Stimulated activated CD8-positive, alpha-beta memory T cell treated with anti-CD3 and anti-CD28 coated beads, Interleukin-7, amount 100 ng/mL, for 1 hour (primary cell): ENCODE measurements at places on chromosomes 12 and 14.

- no peak for DNase-seq
These were observed 138.6 kb downstream of the TPH2 start for GRCh38 chr12:72077111-72077820.

GRCh38 chr12:122123761-122124145, 45.2 kb downstream of the MLXIP start:
- DNase-seq, result no peak

- no peak for DNase-seq
These were observed 36.9 kb upstream of the HNF1A start for GRCh38 chr12:120941412-120941811.

GRCh38 chr14:90603336-90603735, 206.5 kb downstream of the CALM1 start:
- no peak for DNase-seq

GRCh38 chr12:122232691-122233090, 6.8 kb upstream of the DIABLO start:
- no peak for DNase-seq

DNA sequence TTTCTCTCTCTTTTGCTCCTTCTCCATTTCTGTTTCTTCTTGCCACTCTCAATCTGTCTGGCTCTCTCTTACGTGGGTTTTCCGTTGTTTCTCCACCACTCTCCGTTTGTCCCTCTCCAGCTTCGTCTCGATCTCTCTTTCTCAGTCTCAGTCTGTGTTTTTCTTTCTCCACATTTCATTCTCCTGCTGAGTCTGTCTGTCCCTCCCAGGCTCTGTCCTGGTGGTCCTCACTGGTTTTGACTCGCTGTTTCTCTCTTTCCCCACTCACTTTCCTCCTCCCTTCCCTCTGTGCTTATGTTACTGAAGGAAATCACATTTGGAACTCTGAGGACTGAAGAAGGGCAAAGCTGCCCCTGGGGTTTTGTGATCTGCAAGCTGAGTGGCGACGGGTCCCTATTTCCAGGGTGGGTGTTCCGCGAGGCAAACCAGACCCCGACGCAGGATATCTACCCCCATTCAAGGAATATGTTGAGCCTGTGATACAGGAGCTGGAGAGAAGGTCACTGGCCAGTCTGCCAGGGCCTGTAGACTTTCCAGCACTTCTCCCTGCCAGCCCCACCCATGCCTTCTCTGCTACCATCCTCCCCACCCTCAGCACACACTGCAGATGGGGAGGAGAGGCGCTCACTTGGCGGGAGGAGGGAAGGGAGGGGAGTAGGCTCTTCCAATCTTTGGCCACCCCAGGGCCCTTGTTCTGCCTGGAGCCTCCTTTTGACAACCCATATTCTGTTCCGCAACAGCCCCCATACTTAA, 102.7 kb upstream of the MAP1LC3B2 start:
- no peak for DNase-seq

- DNase-seq, result no peak
These were observed 27.4 kb downstream of the SLC41A2 start for GRCh38 chr12:104930388-104931326.

- no peak for DNase-seq
These were observed 7.7 kb upstream of the PSMA6 start for GRCh38 chr14:35284506-35284905.

GRCh38 chr12:42370013-42370412, 44.0 kb downstream of the PPHLN1 start:
- no peak for DNase-seq

GRCh38 chr12:87756721-87757120, 272.5 kb downstream of the C12orf50 start:
- DNase-seq, result no peak

DNA sequence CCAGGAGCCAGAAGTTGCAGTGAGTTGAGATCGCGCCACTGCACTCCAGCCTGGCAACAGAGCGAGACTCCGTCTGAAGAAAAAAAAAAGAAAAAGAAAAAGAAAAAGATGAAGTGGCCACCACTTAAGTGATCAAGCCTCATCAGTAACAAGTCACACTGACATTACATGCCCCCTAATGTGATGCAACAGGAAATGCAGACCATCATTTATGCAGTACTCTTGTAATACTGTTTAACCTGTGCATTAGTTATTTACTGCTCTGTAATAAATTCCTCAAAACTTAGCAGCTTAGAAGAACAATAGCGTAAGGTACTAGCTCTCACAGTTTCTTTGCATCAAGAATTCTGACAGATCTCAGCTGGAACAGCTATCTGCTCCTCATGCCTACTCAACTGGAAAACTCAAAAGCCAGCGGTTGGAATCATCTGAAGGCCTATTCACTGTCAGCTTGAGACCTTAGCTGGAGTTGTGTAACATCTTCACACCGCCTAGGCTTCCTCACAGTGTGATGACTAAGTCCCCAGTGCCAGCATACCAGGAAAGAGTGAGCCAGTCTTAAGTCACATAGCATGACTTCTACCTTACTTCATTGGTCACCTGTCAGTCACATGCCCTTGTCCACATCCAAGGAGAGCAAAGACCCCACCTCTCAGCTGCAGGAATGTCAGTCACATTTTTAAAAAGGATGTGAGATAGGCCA, 31.5 kb downstream of the EPS8 start:
- no peak for DNase-seq

- DNase-seq, result no peak
These were observed 60.7 kb downstream of the POLR3B start for GRCh38 chr12:106417926-106418910.

GRCh38 chr12:108884116-108885012, 4.5 kb downstream of the DAO start:
- DNase-seq, result peak; percentile 33

- no peak for DNase-seq
These were observed 136.3 kb upstream of the PZP start for GRCh38 chr12:9344541-9344940.

DNA sequence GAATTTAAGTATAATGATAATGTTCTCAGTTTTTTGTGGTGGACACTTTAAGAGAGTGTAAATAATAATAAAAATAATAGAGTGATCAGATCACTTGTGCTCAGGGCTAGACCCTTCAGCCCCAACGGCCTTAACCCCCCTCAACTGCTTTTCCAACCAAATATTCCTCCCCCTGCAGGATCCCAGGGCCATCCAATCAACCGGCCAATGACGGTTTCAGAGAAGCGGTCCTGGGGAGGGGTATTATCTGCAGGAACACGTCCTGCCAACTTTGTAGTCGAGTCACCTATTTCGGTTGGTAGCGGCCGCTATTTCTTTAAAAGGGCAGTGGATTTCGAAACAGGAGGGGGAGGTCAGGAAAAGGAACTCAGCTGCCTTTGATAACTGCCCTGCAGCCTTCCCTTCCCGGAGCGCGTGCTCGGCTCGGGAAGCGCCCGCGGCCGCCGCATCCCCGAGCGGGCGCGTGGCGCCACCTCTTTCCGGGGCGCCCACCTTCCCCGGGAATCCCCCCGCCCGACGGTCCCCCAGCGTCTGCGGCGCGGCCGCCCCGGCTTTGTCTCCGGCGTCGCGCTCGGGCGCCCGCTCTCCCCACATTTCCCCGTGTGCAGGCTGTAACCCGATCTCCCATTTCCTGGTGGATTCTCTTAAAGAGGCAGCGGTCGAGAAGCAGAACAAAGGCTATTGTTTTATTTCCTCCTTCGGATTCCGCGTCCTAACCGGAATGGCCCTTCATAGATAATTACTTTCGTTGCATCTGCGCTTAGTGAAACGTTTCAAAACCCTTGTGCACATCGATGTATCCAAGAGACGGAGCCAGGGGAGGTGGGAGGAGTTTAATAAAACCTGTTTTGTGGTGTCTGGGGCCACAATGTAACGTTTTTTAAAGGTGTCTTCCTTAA, 711 bp upstream of the ETV6 start:
- DNase-seq, result no peak

DNA sequence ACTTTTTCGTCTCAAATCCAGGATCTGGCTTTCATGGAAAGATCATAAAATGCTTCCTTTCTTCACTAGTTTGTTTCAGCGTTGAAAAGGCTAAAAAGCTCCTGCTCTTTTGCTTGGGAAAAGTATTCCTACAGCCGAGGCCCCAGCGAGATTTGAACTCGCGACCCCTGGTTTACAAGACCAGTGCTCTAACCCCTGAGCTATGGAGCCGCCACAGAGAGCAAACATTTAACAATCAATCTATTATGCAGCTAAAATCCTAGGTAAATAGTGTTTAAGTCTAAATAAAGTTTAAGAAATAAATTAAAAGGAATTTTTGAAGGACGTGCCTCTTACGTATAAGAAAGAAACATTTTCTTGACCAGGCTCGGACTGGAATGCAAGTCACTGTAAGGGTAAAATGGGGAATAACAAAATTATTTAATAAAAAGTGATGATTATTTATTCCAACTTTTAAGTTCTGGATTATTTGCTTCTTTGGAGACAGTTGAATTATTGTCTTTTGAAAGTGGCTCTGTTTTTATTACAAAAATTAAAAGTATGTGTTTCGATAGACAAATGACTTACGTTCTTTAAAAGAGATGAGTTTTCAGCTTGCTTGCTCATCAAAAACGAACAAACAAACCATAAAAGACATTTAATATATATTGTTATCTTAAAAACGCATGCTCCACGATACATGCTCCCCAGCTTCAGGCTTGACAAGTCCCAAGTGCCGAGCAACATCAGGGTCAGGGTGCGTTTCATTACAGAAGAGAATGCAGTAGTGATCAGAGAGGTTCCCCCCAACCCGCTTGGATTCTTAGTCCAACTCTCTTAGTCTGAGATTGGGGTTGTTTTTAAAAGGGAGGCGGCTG, 10.2 kb downstream of the OR6S1 start:
- DNase-seq, result no peak

- DNase-seq, result no peak
These were observed 20.3 kb downstream of the KDM2B start for GRCh38 chr12:121560392-121561008.

GRCh38 chr12:57872362-57872761, 25.8 kb upstream of the CTDSP2 start:
- no peak for DNase-seq

DNA sequence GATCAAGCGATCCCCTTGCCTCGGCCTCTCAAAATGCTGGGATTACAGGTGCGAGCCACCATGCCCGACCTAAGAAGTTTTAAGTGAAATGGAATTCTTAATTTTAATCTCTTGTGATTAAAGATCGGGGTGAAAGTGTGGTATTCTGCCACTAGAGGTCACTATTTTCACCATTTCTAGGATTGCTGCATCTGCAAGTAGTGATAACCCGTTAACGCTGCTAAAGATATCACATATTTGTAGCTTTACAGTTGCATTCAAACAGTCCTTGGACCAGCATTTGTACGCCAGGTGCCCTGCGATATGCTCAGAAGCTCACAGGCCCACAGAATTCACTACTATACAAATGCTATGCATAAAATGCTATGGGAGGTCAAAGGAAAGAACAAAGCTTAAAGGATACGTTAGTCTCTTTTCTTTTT, 19.3 kb downstream of the CCDC62 start:
- DNase-seq, result no peak

DNA sequence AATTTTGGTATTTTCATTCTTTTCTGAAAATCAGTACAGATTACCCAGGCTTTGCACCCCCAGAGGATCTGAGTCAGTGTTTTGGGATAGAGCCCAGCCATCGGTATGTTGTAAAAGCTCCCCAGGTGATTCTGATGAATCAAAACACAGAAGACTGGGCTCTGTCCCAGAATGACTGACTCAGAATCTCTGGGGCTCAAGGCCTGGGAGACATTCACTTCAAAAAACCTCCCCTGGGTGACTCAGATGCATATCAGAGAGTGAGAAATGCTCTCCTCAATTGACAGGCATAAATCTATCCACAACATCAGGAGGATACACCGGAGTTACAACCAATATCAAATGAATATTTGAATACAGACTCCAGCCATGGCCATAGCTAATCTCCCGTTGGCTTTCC, 32.6 kb downstream of the SLC35F4 start:
- no peak for DNase-seq

GRCh38 chr12:111268738-111269572, 99.9 kb downstream of the PHETA1 start:
- no peak for DNase-seq

GRCh38 chr12:49619286-49619685, 4.1 kb upstream of the PRPF40B start:
- no peak for DNase-seq

- DNase-seq, result no peak
These were observed 71.6 kb downstream of the SPRING1 start for GRCh38 chr12:116666305-116666673.

DNA sequence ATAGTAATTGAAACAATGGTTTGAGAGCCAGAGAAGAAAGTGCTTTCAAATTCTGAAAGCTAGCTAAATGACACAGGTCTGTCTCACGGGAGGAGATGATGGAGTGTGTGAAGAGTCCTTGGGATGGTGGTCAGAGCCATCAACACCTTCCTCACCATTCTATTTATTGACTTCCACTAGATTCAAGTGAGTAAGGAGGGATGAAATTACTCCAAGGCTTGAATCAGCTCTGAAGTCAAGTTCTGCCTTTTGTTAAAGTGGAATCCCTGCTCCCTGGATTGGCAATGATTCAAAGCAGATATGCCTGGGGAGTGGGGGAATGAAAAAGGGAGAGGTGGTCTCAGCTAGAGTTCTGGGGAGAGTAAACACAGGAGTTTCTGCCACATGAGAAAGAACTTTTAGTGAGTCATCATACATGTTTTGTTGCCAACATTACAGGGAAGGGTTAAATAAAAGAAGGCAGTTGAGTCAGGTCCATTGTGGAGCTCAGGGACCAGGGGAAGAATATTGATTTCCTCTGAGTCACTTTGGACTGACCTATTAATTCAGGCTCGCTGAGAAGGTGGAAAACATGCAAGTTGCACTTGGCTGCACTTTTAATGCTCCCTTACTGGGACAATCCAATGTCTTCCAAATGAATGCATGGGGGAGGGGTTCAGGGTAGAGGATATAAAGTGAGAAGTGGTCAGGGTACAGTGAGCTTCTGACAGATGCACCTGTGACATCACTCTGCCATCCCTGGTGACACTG, 142.7 kb downstream of the TBX5 start:
- DNase-seq, result no peak

GRCh38 chr14:59627011-59627520, 50.5 kb upstream of the CCDC175 start:
- no peak for DNase-seq

- no peak for DNase-seq
These were observed 61.5 kb downstream of the DHRS2 start for GRCh38 chr14:23697680-23698079.
